ENCODE measurements at places on chromosomes 1 and 21. TPM values are rescaled to one million over a fixed set of nuclear protein-coding genes. Genes with fewer than 3 reads are reported as not detected.

DNA sequence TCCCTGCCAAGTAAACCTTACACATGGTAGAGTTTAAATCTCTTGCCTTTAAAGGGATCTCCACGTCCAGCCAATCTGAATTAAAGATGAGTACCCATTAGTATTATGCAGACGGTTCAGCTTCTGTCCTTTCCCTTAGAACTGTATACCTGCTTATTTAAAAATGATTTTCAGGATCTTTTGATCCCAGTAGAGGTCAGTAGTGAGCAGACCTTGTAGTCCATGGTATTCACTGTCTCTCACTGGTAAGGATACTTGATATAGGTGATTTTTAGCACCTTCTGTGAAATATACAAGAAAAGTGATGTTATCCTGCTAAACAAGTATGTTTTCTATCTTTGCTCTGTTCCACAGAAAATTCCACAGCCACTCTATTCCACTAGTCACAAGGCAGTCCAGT, 1211.6 kb upstream of the ADGRL4 start:
- DNase-seq: peak; percentile 83

DNA sequence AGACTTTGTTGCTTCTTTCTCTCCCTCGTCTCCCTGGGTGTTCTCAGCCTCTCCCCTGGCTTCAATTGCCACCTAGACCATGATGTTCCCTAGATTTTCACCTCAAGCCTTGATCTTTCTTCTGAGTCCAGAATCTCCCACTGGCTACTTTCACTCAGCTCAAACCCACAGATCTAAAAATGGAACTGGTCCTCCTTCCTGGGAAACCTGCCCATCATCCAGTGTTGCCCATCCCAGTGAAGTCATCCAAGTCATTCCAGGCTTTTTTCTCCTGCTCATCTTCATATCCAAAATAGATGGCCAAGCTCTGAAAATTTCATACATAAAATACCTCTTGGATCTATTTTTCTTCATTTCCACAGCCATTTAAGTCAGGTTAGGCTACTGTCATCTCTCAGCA, 347.4 kb downstream of the KCNH1 start:
- DNase-seq: no peak

GRCh38 chr1:214635506-214635905, 32.5 kb downstream of the CENPF start:
- DNase-seq: no peak

GRCh38 chr21:14243874-14244273, 27.9 kb downstream of the RBM11 start:
- no peak for DNase-seq

DNA sequence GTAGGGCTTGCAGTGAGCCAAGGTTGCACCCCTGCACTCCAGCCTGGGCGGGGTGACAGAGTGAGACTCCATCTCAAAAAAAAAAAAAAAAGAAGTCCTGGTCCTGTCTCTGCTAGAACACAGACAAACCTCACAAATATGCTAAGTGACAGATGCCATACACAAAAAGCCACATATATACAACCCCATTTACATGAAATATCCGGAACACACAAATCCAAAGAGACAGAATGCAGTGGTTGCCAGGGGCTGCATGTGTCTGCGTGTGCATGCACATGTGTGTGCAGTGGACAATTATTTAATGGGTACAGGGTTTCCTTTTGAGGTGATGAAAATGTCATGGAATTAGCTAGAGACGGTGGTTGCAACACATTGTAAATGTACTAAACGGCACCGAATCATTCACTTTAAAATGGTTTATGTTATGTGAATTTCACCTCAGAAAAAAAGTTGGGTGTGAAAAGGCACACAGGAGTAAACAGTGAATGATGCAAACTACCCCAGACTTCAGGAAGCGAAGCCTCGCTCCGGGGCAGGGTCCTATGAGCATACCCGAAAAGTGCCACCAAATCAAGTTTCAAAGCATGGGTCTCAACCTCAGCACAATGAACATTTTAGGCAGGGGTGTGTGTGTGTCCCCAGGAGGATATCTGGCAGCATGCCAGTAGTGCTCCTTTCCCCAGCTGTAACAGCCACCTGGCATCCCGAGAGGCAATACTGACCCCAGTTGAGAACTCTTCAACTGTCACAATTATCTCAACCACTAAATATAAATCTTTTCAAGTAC, 48.3 kb downstream of the GNB1 start:
- DNase-seq: no peak

GRCh38 chr1:228205526-228206436, 2.1 kb upstream of the OBSCN start:
- no peak for DNase-seq

DNA sequence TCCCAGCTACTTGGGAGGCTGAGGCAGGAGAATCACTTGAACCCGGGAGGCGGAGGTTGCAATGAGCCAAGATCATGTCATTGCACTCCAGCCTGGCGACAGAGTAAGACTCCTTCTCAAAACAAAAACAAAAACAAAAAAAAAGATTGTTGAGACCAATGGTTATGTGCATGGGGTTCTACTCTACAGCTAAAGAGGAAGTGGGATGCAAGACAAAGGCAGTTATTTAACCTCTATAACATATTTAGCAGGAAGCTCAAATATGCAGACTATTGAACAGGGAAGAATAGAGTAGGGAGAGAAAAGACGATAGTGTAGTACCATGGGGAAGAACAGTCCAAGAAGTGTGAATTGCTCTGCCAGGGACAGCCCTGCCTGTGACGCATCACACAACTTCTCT, 227.7 kb downstream of the SMYD3 start:
- no peak for DNase-seq

DNA sequence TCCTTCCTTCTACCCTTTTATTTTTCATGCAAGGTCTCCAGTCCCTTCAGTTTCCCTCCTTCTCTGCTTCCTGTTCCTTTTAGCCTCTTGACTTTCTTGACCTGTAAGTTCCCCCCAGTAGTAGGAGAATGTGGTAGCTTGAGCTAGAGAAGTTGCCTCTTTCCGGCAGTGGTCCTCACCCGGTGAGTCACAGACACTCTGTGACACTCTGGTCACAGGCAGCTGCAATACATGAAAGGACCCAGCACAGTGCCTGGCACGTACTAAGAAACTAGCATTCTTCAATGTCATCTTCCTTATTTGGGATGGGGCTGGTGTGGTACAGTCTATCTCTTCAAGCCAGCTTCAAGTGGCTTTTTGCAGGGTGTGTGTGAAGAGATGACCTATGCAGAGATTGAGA, 16.0 kb downstream of the PFKFB2 start:
- no peak for DNase-seq

GRCh38 chr1:55064861-55065263, 25.5 kb downstream of the PCSK9 start:
- DNase-seq: no peak

GRCh38 chr1:44237721-44238457, 24.6 kb downstream of the DMAP1 start:
- peak; percentile 39 for DNase-seq

DNA sequence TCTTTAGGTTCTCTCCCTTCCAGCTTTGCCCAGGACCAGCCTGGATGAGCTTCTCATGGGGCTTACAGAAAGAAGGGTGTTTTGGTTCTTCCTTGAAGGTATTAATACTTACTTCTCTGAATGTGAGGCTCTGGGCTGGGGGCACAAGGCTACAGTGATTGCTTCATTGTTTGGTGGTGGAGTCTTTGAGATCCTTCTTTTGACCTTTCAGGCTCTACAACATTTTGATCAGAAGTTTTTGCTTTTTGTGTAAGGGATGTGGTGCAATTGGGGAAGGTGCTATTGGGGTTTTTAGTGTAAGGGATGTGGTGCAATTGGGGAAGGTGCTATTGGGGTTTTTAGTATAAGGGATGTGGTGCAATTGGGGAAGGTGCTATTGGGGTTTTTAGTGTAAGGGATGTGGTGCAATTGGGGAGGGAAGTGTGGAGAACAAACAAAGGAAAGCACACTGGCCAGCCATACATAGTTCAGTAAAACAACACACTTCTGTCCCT, 103.6 kb upstream of the IVNS1ABP start:
- no peak for DNase-seq

DNA sequence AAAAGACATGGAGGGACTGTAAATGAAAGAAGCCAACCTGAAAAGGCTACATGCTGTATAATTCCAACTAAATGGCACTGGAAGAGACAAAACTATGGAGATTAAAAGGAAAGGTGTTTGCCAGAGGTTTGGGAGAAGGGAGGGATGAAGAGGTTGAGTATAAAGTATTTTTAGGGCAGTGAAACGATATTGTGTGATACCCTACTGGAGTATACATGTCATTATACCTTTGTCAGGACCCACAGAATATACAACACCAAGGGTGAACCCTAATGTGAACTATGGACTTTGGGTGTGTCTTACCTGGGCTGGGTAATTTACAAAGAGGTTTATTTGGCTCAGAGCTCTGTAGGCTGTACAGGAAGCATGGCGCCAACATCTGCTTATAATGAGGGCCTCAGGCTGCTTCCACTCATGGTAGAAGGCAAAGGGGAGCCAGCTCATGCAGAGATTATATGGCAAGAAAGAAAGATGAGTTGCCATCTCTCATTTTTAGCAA, 73.4 kb downstream of the CD2 start:
- no peak for DNase-seq

- DNase-seq: no peak
Measured at GRCh38 chr1:235617808-235618207, 31.8 kb downstream of the GNG4 start.

- no peak for DNase-seq
Measured at GRCh38 chr1:116096013-116096618, 15.1 kb upstream of the MAB21L3 start.

DNA sequence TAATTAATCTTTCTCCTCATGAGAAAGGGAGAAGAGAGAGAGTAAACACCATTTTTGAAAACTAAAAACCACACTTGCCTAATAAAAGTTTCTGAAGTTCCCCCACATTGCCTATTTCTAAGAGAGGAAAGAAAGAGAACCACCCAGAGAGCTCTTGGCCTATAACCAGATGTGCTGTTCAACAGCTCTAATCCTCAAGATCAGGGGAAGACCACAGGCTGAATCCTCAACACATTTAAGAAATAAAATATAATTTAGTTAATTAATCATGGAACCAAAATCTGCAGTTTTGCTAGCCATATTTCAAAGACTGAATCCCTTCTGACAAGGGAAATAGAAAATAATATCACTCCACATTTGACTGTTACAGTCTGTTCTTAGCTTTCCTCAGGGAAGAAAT, 11.9 kb downstream of the PRRX1 start:
- no peak for DNase-seq

DNA sequence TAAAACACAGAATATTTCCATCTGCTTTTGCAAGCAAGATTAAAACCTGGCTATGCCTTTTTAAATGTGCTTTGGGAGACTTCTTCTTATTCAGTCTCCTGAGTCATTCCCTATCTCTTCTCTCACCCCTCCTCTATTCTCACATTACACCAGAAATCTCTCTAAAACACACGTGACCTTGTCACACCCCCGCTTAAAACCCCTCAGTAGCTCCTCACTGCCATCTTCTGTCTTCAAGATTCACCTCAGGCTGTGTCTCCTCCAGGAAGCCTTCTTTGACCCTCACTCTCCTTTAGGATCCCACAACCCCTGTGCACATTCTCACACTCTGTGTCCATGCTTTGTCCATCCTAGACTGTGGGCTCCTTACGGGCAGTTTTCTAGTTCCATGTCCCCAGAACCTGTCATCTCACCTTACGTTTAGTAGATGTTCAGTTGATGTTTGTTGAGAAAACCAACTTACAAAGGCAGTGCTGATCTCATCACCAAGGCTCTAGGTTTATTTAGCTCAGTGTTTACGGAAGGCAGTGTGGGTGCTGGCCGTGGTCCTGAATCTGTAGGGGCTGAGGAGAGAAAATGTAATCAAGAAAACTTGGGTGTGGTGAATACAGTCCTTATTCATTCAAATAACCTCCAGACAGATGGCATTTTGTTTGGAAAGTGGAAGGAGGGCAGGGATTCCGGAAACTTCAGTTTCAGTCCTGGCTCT, 143.5 kb downstream of the DMRTA2 start:
- peak; percentile 14 for DNase-seq

GRCh38 chr21:25329227-25329825, 278.0 kb downstream of the MRPL39 start:
- DNase-seq: no peak

GRCh38 chr1:239947801-239948200, 143.9 kb upstream of the FMN2 start:
- no peak for DNase-seq

- DNase-seq: no peak
Measured at GRCh38 chr1:190098756-190099155, 378.9 kb downstream of the BRINP3 start.

DNA sequence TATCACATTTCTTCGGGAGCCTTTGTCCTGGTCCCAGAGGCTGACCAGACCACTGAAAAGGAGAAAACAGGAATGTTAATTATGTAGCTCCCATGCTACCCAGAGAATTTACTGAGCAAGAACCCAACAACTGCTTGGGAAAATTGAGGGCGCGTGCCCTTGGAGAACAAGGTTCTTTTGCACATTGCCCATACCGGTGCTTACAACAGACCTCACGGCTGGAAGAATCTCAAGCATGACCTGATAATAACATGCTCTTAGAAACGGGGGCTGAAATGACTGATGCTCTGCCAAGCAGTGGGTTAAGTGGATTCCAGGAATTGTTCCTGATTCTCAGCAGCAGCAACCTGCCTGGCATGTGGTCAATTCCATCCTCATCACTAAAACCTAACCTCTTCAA, 49.3 kb upstream of the AJAP1 start:
- no peak for DNase-seq

DNA sequence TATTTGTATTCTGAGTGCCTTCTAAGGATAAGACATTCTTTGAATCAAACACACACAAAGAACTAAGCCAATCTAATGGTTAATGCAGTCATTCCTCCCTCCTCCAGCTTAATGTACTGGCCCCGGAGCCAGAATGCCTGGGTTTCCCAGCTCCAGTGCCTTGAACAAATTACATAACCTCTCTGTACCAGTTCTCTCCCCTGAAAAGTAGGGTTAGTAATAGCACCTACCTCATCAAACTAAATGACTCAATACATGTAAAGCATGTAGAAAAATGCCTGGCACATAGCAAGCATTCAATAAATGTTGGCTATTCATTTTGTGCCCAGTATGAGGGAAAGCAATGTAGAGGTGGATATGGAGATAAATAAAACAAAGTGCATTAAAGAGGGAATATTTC, 14.0 kb downstream of the C1orf52 start:
- DNase-seq: no peak

GRCh38 chr1:179129702-179130473, 48.0 kb downstream of the TOR3A start:
- no peak for DNase-seq

ELAPOR1 gene
- 0.71 TPM for total RNA-seq

COA7 gene
- total RNA-seq: 15.8 TPM

PLA2G2D gene
- not detected for total RNA-seq

CACNA1S gene
- total RNA-seq: not detected

GJA4 gene
- not detected for total RNA-seq

TCHH gene
- 0.03 TPM for total RNA-seq

SLC5A9 gene
- 2.3 TPM for total RNA-seq

USF1 gene
- 78.4 TPM for total RNA-seq

ERRFI1 gene
- total RNA-seq: 76.1 TPM
